ENCODE measurements at places on chromosomes 1 and 21. TPM values are rescaled to one million over a fixed set of nuclear protein-coding genes. Genes with fewer than 3 reads are reported as not detected.

GRCh38 chr1:87961992-87962391 is 633.3 kb downstream of the LMO4 start:
- H3K27ac ChIP-seq, result no peak overlapping the region
- no peaks in the 10 kb centered on the region for H3K27me3 ChIP-seq
- H3K4me3 ChIP-seq, result no peak overlapping the region
- no peaks in the 10 kb centered on the region for H3K36me3 ChIP-seq
- DNase-seq, result no peak
- no peaks in the 10 kb centered on the region for H3K4me1 ChIP-seq

DNA sequence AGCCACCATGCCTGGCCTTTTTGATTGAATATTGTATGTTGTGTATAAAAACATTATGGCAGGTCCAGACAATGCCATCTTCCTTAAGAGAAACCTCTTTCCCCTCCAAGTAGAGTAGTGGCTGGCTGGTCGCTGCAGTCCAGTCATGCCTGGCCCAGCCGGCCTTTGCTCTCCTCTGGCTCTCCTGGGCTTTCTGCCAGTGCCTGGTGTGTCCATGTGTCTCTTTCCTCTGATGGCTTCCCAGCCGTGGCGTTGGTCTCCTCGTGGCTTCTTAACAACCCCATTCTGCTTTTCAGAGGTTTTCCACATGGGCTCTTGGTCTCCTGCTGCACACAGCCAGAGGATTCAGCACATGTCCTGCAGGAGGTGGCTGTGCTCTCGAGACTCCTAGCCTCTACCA is 58.7 kb downstream of the DIP2A start:
- no peak for DNase-seq
- H3K27me3 ChIP-seq, result no peaks in the 10 kb centered on the region
- H3K27ac ChIP-seq, result no peak overlapping the region
- H3K36me3 ChIP-seq, result peaks cover 46% of the 10 kb centered on the region
- H3K4me3 ChIP-seq, result no peak overlapping the region

DNA sequence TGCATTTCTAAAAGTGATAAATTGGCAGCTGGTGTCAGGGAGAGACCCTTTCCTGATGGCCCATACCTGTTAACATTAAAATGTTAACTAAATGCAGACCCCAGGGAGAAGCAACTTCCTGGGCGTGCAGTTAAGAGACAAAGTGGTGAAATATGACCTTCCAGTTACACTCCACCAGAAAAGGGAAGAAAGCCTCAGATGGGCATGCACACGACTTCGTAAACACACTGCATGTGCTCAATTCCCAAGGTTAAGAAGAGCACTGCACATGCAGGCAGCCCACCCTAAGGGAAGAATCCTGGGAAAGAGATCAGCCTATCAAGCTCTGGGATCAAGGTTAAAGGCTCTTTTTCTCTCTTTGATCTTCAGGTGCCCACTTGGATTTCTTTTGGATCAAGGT is 9.7 kb upstream of the GBP6 start:
- no peak for DNase-seq
- peaks cover 4% of the 10 kb centered on the region for H3K4me1 ChIP-seq
- H3K4me3 ChIP-seq, result no peak overlapping the region
- H3K27me3 ChIP-seq, result no peaks in the 10 kb centered on the region
- H3K36me3 ChIP-seq, result no peaks in the 10 kb centered on the region

Gene GJB5
- total RNA-seq, result 7.5 TPM

DNA sequence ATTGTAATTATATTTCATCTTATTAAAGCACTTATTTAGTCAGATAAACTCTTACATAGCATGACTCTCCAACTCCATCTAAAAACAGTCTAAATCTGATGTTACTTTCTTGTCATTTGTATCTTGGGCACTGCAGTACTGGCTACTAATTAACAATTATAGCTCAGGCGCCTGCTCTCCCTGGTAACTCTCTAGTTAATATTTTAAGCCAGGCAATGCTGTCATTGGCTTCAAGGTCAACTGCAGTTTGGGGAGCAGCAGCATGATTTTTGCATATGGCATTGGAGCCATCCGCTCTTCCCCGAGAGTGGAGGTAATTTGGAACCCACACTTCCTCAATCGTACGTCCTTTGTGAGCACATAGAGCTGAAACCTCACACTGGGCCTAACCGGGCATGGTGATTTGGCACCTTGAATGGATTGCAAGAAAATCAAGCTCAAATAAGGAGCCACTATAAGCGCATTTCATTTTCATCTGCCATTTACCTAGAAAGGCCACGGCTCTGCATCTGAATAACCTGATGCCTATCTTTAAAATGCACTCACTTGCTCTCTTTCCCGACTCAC is 187.7 kb downstream of the KAZN start:
- H3K4me1 ChIP-seq, result peaks cover 32% of the 10 kb centered on the region
- H3K27ac ChIP-seq, result no peak overlapping the region
- H3K27me3 ChIP-seq, result no peaks in the 10 kb centered on the region
- no peaks in the 10 kb centered on the region for H3K36me3 ChIP-seq

DNA sequence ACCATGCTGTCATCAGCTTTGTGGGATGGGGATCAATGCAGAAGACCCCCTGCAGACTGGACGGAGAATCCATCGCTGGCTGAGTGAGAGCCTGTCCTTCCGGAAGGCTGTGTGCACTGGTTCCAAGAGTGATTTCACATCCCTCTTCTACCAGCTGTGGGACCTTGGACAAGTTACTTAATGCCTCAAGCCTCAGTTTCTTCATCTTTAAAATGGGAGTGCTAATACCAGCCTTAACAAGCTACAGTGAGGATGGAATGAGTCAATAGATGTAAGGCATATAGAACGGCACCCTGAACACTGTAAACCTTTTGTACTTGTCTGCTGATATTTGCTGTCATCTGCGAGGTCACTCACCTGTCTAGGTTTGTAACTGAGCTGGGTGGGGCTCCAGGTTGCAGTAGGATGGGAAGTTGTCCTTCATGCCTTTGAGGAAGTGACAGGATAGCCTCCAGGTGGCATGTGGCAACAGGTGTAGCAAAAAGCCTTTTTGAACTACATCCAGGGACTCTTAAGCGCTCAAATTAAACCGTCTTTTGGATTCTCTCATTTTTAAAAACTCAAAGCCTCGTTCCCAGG is 27.5 kb downstream of the TMEM51 start:
- peaks cover 35% of the 10 kb centered on the region for H3K4me1 ChIP-seq
- H3K27ac ChIP-seq, result peak overlapping the region; percentile 72
- no peaks in the 10 kb centered on the region for H3K27me3 ChIP-seq
- no peak for DNase-seq

- no peak for DNase-seq
- peaks cover 28% of the 10 kb centered on the region for H3K4me1 ChIP-seq
- H3K27me3 ChIP-seq, result no peaks in the 10 kb centered on the region
- no peak overlapping the region for H3K4me3 ChIP-seq
- H3K36me3 ChIP-seq, result peaks cover 8% of the 10 kb centered on the region
These were observed 90.8 kb downstream of the PLXNA2 start for GRCh38 chr1:208153386-208153785.

Measured in type B pancreatic cell (in vitro differentiated cells).